CD4-positive, alpha-beta memory T cell (primary cell): ENCODE measurements at places on chromosomes 3 and 15. TPM values are rescaled to one million over a fixed set of nuclear protein-coding genes. Genes with fewer than 3 reads are reported as not detected.
A peak's percentile ranks its signal among the peaks of the same experiment; 100 is the strongest.

DNA sequence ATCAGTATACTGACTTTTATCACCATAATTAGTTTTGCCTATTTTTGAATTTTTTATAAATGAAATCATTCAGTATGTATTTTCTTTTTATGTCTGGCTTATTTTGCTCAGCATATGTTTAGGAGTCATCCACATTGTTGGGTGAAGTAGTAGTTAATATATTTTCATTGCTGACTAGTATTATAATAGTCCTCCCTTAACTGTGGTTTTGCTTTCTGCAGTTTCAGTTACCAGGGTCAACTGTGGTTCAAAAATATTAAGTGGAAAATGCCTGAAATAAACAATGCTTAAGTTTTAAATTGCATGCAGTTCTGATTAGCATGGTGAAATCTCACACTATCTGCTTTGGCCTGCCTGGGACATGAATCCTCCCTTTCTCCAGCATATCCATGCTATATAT, 39.5 kb upstream of the PRR23C start:
- H3K27me3 ChIP-seq: no peaks in the 10 kb centered on the region
- H3K27ac ChIP-seq: no peak overlapping the region
- H3K4me1 ChIP-seq: no peaks in the 10 kb centered on the region
- no peaks in the 10 kb centered on the region for H3K36me3 ChIP-seq
- DNase-seq: no peak

DNA sequence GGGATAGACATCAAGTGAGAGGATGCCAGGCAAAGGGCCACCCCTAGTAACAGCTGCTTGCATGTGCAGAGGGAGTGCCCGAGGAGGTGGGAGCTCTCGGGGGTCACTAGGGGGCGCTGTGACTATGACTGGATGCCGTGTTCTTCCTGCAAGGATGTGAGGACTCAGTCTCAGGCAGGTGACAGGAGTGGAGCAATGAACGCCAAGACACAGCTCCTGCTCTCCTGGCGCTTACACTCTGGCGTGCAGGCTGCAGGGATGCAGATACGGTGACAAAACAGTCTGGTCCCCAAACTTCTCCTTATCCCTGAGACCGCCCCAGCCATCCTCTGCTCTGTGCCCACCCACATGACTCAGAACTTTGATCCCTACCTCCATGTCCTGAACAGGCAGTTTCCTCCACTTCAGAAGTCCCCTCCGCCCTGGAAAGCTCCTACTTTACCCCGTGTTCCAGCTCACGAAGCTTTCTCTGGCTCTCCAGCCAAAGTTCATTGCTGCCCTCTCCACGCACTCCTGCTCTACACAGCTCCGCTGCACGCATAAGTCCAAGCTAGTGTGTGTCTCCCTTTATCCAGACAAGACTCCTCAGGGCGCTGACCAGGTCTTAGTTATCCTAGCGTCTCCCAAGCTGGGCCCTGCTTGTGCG, 14.7 kb downstream of the RHOV start:
- no peaks in the 10 kb centered on the region for H3K36me3 ChIP-seq
- no peaks in the 10 kb centered on the region for H3K27me3 ChIP-seq
- H3K27ac ChIP-seq: no peak overlapping the region
- peak; percentile 79 for DNase-seq

GRCh38 chr15:39543651-39544050, 37.2 kb upstream of the THBS1 start:
- H3K27me3 ChIP-seq: no peaks in the 10 kb centered on the region
- no peaks in the 10 kb centered on the region for H3K36me3 ChIP-seq
- no peaks in the 10 kb centered on the region for H3K4me1 ChIP-seq
- no peak overlapping the region for H3K27ac ChIP-seq

GRCh38 chr15:85280203-85280602, 100.2 kb upstream of the AKAP13 start:
- no peaks in the 10 kb centered on the region for H3K36me3 ChIP-seq
- no peak overlapping the region for H3K4me3 ChIP-seq
- H3K4me1 ChIP-seq: no peaks in the 10 kb centered on the region
- no peak for DNase-seq

GRCh38 chr3:179158336-179159039, 10.3 kb downstream of the PIK3CA start:
- H3K27me3 ChIP-seq: no peaks in the 10 kb centered on the region
- H3K36me3 ChIP-seq: no peaks in the 10 kb centered on the region
- no peak overlapping the region for H3K4me3 ChIP-seq
- no peak for DNase-seq
- peaks cover 50% of the 10 kb centered on the region for H3K4me1 ChIP-seq

GRCh38 chr3:98645039-98645438, 51.6 kb upstream of the CPOX start:
- no peaks in the 10 kb centered on the region for H3K36me3 ChIP-seq
- H3K27ac ChIP-seq: no peak overlapping the region
- no peaks in the 10 kb centered on the region for H3K4me1 ChIP-seq
- no peaks in the 10 kb centered on the region for H3K27me3 ChIP-seq
- DNase-seq: no peak

DNA sequence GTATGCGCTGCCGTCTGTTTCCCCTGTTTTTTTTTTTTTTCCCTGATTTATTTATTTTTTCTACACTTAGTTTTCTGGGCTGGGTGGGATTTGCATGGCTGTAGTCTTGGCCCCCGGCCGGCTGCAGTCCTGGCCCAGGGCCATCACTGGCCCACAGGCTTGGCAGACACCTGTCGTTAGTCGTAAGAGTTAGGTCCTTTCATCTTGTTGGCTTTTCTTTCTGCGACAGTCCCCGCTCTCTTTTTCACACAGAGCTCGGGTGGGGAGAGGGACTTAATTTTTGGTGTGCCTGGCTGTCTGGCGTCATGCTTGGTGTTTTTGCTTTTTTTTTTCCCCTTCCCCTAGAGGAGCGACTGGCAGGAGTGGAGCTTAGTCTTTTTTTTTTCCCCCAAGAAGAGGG, 183.4 kb downstream of the KLF13 start:
- H3K4me1 ChIP-seq: peaks cover 12% of the 10 kb centered on the region
- no peaks in the 10 kb centered on the region for H3K27me3 ChIP-seq
- no peak overlapping the region for H3K4me3 ChIP-seq
- no peak for DNase-seq
- no peak overlapping the region for H3K27ac ChIP-seq
- H3K36me3 ChIP-seq: no peaks in the 10 kb centered on the region

DNA sequence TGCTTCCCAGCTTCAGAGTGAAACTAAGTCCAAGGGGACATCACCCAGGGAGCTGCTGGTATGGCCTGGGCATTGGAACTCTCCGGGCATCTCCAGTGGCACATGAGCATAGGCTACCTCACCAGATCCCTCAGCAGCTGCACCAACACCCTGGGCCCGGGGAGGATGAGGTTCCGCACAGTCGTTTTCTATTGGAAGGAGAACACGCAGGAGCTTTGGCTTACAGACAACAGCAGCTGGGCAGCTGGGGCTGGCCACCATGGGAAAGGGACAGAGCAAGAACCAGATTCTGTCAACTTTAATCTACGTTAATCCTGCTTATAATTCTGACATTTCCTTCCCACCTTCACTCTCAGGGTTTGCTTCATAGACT, 65.5 kb downstream of the MYO1E start:
- no peak overlapping the region for H3K4me3 ChIP-seq
- DNase-seq: no peak
- H3K27me3 ChIP-seq: no peaks in the 10 kb centered on the region
- no peaks in the 10 kb centered on the region for H3K4me1 ChIP-seq

GRCh38 chr3:38049358-38050126, 10.5 kb downstream of the DLEC1 start:
- H3K4me3 ChIP-seq: no peak overlapping the region
- H3K4me1 ChIP-seq: no peaks in the 10 kb centered on the region
- no peaks in the 10 kb centered on the region for H3K27me3 ChIP-seq
- DNase-seq: no peak
- no peaks in the 10 kb centered on the region for H3K36me3 ChIP-seq

DNA sequence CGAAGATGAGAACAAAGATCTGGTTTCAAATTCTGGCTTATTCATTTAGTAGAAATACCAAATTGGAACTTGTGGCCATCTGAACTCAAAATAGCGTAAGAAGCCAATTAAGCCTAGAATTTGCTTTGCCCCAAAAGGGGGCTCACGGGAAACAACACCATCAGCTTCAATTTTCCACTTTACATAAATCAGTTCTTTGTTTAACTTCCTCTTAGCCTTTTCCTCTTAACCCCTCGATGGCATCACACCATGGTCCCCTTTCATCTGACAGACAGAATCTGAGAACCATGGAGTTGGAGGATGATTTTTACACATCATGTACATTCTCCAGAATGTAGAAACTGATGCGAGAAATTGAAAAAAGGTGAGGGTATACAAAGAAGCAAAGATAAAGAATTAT, 207.0 kb downstream of the FOXP1 start:
- no peak overlapping the region for H3K4me3 ChIP-seq
- H3K27me3 ChIP-seq: no peaks in the 10 kb centered on the region
- no peak overlapping the region for H3K27ac ChIP-seq
- peaks cover 37% of the 10 kb centered on the region for H3K4me1 ChIP-seq
- DNase-seq: no peak

DNA sequence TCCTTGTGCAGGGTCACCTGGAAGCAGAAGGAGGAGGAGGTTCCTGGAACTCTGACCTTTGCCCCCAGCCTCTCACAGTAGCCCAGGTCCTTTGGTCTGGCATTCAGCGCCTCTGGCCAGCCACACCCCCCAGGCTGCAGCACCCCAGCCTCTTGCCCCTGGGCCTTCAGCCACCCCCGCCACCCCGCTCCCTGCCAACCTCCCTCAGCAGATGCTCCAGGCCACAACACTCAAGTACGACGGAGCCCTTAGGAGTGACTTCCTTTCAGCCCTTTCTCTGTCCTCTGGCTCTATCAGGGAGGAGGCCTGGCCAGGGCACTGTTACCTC, 45.2 kb downstream of the GRIP2 start:
- no peak overlapping the region for H3K4me3 ChIP-seq
- H3K27ac ChIP-seq: no peak overlapping the region
- H3K36me3 ChIP-seq: no peaks in the 10 kb centered on the region
- DNase-seq: no peak

GRCh38 chr3:53491276-53491675, 3.1 kb upstream of the CACNA1D start:
- H3K27ac ChIP-seq: no peak overlapping the region
- DNase-seq: no peak
- H3K27me3 ChIP-seq: peaks cover 6% of the 10 kb centered on the region
- no peaks in the 10 kb centered on the region for H3K36me3 ChIP-seq
- peaks cover 10% of the 10 kb centered on the region for H3K4me1 ChIP-seq

GRCh38 chr3:157782236-157782635, 279.0 kb upstream of the VEPH1 start:
- H3K4me1 ChIP-seq: no peaks in the 10 kb centered on the region
- DNase-seq: no peak
- no peaks in the 10 kb centered on the region for H3K27me3 ChIP-seq
- no peak overlapping the region for H3K4me3 ChIP-seq
- H3K27ac ChIP-seq: no peak overlapping the region
- H3K36me3 ChIP-seq: no peaks in the 10 kb centered on the region

DNA sequence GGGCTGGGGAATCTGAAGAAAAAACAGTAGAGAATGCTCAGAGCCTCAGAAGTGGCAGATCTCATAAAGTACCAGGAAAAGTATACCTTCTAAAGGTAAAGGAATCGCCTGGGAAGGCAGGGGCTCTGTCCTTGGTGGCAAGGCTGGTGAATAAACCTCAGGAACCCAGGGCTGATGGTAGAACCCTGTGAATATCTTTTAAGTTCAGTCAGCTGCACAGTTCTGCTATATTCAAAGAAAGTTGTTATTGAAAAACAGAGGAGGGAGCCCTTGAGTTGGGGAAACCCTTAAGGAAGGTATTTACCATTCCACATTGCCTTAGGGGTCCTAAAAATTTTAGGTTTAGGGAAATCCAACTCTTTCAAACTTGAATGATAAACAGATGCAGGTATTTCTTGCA, 31.2 kb downstream of the ZPLD1 start:
- no peaks in the 10 kb centered on the region for H3K27me3 ChIP-seq
- DNase-seq: no peak
- no peak overlapping the region for H3K4me3 ChIP-seq
- H3K27ac ChIP-seq: no peak overlapping the region
- no peaks in the 10 kb centered on the region for H3K36me3 ChIP-seq

DNA sequence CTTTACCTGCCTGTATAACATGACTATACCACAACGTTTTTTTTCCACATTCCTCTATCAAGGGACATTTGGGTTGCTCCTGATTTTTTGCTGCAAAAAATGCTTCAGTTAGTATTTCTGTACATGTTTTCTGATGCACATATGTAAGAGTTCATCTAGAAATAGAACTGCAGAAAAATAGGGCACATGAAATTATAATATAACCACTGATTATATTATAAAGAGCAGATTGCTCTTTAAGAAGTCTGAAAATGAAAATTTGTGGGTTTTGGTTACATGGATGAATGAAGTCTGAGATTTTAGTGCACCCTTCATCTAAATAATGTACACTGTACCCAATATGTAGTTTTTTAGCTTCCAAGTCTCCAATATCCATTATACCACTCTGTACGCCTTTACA, 130.1 kb upstream of the PTX3 start:
- no peaks in the 10 kb centered on the region for H3K4me1 ChIP-seq
- no peak for DNase-seq
- H3K27ac ChIP-seq: no peak overlapping the region

GRCh38 chr15:63448266-63448665, 56.1 kb upstream of the USP3 start:
- H3K4me1 ChIP-seq: peaks cover 16% of the 10 kb centered on the region
- H3K36me3 ChIP-seq: no peaks in the 10 kb centered on the region
- no peak for DNase-seq
- H3K4me3 ChIP-seq: no peak overlapping the region
- H3K27ac ChIP-seq: no peak overlapping the region

DNA sequence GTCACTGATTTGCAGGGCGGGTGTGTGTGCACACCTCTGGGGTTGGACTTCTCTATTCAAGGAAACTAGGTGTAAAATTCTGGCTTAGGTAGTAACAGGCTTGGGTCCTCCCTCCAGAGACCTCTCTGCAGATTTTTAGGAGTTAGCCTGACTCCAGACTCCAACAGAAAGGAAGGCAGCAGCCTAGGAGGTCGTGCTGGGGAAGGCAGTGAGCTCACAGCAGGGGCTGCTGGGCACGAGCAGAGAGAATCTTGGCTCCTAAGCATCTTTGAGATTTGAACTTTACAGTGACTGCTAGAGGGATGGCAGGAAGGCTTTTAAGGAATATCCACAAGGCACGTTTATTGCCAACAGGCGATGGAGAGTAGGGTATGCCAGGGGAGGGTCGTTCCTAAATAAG, 612.6 kb downstream of the FOXP1 start:
- DNase-seq: no peak
- no peak overlapping the region for H3K4me3 ChIP-seq
- H3K4me1 ChIP-seq: no peaks in the 10 kb centered on the region
- peaks cover 93% of the 10 kb centered on the region for H3K36me3 ChIP-seq
- no peaks in the 10 kb centered on the region for H3K27me3 ChIP-seq

The RHOA gene
- 246 TPM for total RNA-seq

The RAB5A gene
- 57.1 TPM for total RNA-seq

The GOLGA6L4 gene
- total RNA-seq: 2.9 TPM

The PFN2 gene
- total RNA-seq: 14.1 TPM

The CDHR4 gene
- not detected for total RNA-seq

The GOLGA8J gene
- total RNA-seq: 0.20 TPM

The CCK gene
- total RNA-seq: not detected

The DUOXA1 gene
- 0.23 TPM for total RNA-seq

The CTDSPL2 gene
- total RNA-seq: 74.4 TPM

The NOX5 gene
- total RNA-seq: 0.06 TPM
